ENCODE measurements at places on chromosomes 3 and 15.

DNA sequence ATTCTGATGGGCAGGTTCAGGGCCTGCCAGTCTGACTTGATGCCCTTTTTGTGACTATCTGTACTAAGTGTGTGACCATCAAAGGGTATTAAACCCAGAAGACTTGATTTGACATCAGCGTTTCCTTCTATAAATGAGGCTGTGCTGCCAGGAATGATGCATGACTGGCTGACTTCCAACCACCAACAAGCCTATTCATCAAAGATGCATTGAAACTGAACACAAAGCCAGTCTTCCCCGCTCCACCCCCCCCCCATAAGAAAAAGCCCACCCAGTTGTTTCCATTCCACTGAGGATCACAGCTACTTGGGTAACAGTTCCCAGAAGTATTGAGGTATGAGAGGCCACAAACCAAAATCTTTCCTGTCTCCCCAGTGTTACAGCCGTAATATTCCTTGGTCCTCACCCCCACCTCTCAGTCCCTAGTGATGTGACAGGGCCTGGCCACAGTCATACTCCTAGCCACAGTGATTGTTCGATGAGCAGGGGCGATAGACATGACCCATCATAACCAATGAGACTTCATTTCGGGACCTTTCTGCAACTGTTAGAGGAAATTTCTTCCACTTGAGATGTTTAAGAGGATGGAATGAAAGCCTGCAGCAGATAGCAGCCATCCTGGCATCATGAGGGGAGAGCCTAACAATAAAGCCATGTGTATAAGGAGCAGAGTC is 22.6 kb downstream of the SH3BP5 start:
- DNase-seq = no peak

GRCh38 chr3:112353365-112353764 is 20.4 kb downstream of the CD200 start:
- no peak for DNase-seq

GRCh38 chr3:45225465-45226205 is 452 bp downstream of the TMEM158 start:
- DNase-seq = peak; percentile 23

GRCh38 chr3:141128126-141128777 is 77.1 kb downstream of the SPSB4 start:
- no peak for DNase-seq

GRCh38 chr3:30476368-30477084 is 129.9 kb upstream of the TGFBR2 start:
- DNase-seq = no peak

- DNase-seq = no peak
These were observed 869.7 kb downstream of the OTOL1 start for GRCh38 chr3:162366166-162366766.

DNA sequence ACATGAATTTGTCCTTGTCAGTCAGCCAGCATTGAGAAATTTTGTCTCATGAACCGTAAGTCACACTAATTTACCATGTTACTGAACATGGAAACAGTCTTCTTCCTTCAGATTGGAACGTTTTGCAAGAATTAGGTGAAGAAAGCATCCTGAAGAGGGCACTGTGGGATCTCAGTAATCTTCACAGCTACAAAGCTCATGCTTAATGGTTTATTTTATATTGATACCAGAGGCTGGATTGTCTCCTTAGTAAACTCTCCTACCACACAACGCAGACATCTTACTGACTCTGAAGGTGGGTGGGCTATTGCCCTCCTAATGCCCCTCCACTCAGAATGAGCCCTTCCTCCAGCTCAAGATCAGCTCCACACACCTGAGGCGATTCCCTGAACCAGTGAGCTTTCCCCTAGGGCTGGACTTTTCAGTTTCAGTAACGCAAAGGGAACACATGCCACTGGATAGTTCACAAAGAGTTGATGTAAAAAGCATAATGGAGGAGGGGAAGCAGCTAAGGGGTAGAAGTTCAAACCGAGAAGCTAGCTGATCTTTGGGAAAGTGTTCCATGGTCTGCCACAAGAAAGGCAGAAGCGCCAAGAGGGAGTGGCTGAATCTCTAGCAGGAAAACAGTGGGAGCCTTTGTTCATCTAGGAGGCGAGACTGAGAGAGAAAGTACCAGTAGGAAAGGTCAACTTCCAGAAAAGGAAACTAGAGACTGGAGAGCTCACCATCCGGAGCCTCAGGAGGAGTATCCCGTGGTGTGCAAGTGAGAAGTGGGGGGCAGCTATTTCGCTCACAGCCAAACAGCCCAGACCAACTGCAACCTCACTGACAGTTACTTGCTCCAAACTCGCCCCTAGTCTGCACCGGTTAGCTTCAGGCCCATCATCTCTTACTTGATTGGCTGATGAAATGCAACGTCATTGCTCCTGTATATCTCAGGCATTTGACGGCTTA is at the start of gene SLC9C1:
TSS of gene SLC9C1 (minus strand) at position 849 of the 954 bp plus-strand sequence. CDS start 7,425 bp downstream, outside the sequence.
- DNase-seq = peak; percentile 22

DNA sequence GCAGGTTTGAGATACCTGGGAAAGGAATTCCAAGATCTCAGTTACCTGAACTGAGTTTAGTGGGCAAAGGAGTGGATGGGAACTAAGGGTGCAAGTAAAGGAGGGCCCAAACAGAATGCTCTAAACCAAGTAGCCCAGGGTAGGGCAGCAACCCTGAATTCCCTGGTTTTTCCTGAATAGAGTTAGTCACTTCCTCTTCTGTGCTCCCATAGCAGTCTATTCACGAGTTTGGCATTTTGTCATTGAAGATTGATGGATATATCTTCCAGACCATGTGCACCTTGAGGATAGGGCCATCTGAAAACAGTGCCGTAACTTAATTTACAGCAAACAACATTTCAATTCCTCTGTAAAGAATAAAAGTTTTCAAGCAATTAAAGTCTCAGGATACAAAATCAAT is 18.5 kb upstream of the PTX3 start:
- no peak for DNase-seq

DNA sequence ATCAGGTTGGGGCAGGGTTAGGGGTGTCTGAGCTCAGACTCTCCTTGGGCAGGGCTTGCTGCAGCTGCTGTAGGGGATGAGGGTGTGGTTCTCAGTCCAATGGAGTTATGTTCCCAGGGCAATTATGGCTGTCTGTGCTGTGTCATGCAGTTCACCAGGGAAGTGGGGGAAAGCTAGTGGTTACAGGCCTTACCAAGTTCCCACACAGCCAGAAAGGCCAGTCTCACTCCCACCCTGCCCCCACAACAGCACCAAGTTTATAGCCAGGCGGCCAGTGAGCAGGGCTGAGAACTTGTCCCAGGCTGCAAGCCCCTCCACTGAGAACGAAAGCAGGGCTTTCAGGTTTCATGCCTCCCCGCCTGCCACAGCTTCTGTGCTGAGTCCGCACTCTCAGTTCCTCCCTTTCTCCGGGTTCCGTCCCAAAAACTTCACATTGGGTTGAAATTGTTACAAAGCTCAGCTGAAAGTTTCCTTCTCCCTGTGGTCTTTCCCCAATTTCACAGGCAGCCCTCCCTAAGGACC is 19.6 kb upstream of the CPOX start:
- DNase-seq = no peak

- no peak for DNase-seq
These were observed 1.4 kb downstream of the ARL14 start for GRCh38 chr3:160678292-160678842.

GRCh38 chr3:12990781-12991480 is 82.3 kb downstream of the IQSEC1 start:
- no peak for DNase-seq

GRCh38 chr15:79403501-79403900 is 28.6 kb upstream of the MINAR1 start:
- no peak for DNase-seq

DNA sequence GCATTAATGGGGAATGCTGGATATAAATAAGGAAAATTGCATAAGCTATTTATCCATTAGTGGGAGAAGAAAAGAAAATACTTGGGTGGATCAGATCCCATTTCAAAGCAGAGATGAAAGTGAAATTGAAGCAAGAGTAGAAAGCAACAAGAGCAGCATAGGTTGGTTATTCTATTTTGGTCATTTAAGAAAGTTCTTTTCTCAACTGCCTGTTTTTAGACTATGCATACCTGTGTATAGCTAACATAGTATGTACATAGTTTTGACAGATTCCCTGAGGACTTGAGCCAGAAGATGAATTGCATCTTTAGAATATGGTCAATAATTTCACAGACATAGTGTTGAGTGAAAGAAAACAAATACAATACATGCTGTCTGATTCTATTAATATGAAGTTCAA is 29.0 kb upstream of the DENND4A start:
- DNase-seq = no peak

DNA sequence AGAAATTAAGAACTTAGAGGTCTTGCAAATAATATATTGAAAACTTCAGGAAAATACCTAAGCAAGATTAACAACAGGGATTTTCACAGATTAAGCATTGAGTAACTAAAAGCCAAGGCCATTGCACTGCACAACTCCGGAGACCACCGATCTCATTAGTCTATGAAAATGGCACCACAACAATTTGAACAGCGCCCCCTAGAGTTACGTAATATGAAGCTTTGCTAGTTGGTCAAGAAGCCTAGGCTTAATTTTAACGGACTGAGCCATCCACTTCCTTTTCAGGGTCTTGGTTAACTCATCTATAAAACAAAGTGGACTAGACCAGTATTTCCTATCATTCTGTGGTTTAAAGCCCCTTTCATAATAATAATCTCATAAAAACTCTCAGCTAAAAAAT is 24.8 kb downstream of the TMEM212 start:
- DNase-seq = no peak

GRCh38 chr3:155443815-155444214 is 150.3 kb upstream of the STRIT1 start:
- DNase-seq = no peak

DNA sequence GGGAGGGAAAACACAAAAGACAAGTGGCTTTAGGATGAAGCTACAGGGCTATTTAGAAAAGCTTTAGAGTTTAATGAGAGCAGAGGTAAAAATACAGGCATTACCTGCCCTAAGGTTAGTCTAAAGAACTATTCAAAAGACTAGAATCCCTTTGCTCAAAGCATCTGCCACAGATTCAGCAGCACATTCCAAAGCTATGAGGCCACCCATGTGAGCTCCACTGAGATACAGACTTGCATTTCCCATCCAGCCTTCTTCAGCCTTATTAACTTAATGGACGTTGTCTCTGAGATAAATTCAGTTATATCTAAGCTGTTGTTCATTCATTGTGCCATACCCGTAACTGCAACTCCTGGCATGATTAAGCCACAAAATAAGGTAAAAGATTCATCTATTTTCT is 25.4 kb downstream of the CXCR6 start:
- no peak for DNase-seq

GRCh38 chr3:187789872-187790271 is 44.6 kb upstream of the BCL6 start:
- no peak for DNase-seq
